ENCODE measurements at places on chromosomes 2 and 18.

GRCh38 chr18:49638209-49638785 lies 76.4 kb downstream of the LIPG start:
- no peak for DNase-seq

DNA sequence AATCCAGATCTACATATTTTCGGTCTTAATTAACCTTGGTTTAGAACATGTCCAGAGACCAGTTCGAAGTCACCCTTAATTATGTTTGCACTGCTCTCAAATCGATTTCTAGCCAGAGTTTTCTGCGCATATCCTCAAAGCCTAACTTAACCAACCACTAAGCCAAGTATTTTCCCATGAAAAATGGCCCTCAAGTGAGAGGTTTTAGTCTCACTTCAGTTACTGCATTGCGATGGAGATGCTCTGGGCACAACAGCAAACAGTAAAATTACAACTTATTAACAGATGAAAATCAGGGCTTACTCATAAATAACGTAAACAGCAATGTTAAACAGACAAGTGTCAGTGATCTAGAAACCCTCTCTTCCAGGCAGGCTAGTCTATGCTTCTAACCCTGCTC lies 4.5 kb downstream of the RTN4 start:
- DNase-seq, result no peak

- DNase-seq, result no peak
These were observed 288.6 kb downstream of the EN1 start for GRCh38 chr2:118558846-118559245.

DNA sequence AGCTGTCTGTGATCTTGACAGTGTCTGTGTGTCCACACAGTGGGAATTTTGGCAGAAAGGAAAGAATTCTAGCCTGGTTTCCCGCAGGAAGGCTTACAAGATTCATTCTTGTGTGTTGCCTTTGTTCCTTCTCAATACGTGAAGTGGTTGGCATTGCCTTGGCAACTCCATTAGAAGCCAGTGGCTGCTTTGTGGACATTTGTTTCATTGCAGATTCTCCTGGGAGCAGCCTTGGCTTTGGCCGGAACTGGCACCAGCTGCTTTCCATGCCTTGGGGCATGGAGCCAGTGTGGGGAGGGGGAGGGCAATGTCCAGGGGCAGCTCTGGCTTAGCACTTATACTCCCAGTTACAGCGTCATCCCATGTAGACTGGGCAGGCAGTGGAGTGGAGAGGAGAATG lies 39.4 kb downstream of the KIF5C start:
- no peak for DNase-seq

DNA sequence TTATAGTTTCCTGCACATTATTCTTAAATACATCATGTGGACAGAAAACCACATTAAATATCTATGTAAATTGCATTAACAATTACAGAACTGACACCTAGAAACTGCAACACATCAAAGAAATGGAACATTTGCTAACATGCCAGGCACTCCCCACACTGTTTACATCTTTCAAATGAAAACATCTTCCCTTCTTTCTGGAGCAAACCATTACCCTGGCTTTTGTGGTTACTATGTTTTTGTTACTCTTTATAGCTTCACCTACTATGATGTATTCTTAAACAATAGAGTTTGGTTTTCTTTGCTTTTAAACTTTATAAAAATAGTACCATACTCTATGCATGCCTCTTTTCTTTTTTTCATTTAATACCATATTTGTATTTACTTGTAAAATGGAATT lies 1894.5 kb upstream of the CELF4 start:
- DNase-seq, result no peak

DNA sequence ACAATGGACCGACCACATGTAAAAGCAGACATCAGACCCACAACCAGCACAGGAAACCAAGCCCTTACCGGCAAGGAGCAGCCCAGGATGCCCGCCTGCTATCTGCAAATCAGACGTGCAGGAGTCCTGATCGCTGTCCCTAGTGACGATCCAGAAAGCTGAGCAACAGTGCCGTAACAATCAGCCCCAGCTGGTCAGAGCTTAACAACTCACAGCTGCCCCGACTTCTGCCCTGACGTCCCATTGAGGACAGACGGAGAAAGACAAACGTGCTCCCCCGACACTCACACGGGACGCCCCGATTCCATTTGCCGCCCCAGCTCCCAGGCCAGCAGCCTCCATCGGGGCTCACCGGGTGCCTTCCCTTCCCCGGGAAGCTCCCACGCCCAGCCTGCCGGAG lies 39.8 kb upstream of the PXDN start:
- DNase-seq, result no peak

GRCh38 chr2:152466041-152466440 lies 131.1 kb downstream of the FMNL2 start:
- DNase-seq, result no peak

- DNase-seq, result no peak
These were observed 11.2 kb upstream of the NABP1 start for GRCh38 chr2:191666732-191667131.

- no peak for DNase-seq
These were observed 119.2 kb upstream of the ANKRD30BL start for GRCh38 chr2:132280912-132281311.

Data from stimulated activated CD8-positive, alpha-beta memory T cell treated with anti-CD3 and anti-CD28 coated beads, Interleukin-4, amount 100 ng/mL, for 1 hour (primary cell).